ENCODE measurements at places on chromosomes 2 and 18.

DNA sequence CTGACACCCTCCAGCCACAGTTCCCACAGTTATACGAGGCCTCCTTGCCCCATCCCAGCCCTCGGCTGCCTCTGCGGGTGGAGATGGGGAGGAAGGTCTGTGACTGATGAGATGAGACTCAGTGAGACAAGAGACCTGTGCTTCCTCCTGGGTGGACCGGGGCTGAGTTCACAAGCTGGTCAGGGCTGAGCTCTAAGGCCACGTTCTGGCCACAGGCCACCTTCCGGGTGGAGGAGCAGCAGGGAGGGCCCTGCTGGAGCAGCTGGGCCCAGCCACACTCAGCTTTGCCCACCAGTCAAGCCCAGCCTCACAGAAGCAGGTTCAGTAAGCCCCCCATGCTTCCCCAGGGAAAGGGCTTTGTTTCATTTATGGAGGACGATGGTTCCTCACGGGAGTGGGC lies 214.7 kb downstream of the ANKRD30B start:
- DNase-seq = no peak

- DNase-seq = peak; percentile 57
Observed at GRCh38 chr18:13261661-13262357, 43.2 kb downstream of the LDLRAD4 start.

- DNase-seq = peak; percentile 50
Observed at GRCh38 chr2:3738454-3738853, 35.1 kb downstream of the DCDC2C start.

DNA sequence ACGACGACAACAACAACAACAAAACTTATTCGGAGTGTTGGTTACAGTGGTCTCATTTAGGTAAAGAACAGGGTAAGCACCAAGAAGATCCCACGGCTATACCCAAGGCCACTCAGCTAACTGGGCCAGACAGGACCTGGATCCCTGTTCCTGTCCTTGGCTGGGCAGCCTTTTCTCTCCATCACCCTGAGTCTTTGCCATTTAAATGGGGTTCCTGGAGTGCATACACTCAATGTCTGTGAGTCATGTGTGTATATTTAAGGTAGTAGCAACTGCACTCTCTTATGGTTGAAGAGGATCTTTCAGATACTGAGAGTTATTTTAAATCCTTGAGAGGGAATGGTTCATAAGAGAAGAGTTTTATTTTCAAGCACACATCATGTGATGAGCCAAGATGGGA lies 35.3 kb downstream of the ADCYAP1 start:
- no peak for DNase-seq

- DNase-seq = no peak
Observed at GRCh38 chr2:219737270-219737691, 109.9 kb downstream of the SLC4A3 start.

DNA sequence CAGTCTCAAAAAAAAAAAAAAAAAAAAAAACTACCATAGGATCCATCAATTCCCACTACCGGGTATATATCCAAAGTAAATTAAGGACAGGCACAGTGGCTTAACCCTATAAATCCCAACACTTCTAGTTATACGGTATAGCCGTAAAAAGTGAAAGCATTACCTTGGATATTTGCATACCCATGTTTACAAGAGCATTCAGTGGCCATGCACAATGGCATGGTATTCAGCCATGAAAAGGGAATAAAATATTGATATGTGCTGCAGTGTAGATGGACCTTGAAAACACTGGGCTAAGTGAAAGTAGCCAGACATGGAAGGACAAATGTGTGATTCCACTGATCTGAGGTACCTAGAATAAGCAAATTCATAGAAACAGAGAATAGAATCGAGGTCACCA lies 111.8 kb upstream of the CAB39 start:
- no peak for DNase-seq

GRCh38 chr2:26786207-26787028 lies 562 bp downstream of the CENPA start:
- DNase-seq = no peak

DNA sequence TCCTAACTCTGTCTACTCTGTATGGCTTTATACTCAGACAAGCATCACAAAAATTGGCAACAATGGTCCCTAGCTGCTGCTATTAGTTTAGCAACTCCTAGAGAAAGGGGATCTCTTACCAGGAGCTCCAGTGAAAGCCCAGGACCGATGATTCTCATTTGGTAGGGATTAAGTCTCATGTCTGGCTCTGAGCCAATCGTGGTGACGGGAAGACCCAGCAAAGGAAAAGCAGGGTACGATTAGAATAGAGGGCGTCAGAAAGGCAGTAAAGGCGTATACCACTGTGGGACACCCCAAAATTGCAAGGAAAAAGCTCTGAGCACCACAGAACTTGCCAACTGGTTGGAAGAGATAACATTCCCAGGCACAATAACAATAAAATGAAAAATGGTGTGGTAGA lies 129.5 kb downstream of the MTCL1 start:
- DNase-seq = no peak

DNA sequence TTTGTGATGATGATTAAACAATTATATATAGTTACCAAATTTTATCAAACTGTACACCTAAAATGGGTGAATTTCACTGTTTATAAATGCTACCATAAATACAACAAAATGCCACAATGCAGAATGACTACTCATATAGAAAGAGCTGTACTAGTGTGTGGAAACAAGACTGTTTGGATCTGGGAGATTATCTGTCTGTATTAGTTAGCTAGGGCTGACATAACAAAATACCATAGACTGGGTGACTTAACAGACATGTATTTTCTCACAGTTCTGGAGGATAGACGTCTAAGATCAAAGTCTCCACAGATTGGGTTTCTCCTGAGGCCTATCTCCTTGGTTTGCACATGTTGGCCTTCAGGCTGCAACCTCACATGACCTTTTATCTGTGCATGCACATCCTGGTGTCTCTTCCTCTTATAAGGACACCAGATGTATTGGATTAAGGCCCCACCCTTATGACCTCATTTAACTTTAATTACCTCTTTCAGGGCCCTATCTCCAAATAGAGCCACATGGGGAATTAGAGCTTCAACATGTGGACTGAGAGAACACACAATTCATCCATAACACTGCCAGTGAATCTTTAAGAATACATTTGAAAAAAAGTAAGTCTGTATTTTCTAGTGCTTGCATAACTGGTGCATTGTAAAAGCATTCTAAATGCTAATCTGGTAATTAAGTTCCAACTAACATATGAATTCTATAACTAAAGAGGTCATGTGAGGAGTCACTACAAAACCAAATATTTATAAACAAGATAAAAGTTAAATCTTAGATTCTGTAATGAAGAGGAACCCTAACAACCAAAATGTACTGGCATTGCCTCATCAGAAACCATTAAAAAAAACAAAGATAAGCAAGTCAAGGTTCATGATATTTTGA lies 699.6 kb downstream of the NYAP2 start:
- no peak for DNase-seq

Measured in H9 (cell line).